ENCODE measurements at places on chromosomes 1 and 21. TPM values are rescaled to one million over a fixed set of nuclear protein-coding genes. Genes with fewer than 3 reads are reported as not detected.

GRCh38 chr1:88060750-88061491 lies 623.2 kb upstream of the PKN2 start:
- H3K36me3 ChIP-seq = no peaks in the 10 kb centered on the region
- H3K4me1 ChIP-seq = no peaks in the 10 kb centered on the region
- DNase-seq = no peak
- no peak overlapping the region for H3K4me3 ChIP-seq
- H3K27me3 ChIP-seq = no peaks in the 10 kb centered on the region

- peak overlapping the region; percentile 81 for H3K27ac ChIP-seq
- H3K36me3 ChIP-seq = no peaks in the 10 kb centered on the region
- H3K27me3 ChIP-seq = no peaks in the 10 kb centered on the region
- no peak overlapping the region for H3K4me3 ChIP-seq
- DNase-seq = no peak
- H3K4me1 ChIP-seq = peaks cover 6% of the 10 kb centered on the region
These were observed 24.8 kb upstream of the MCL1 start for GRCh38 chr1:150604226-150604588.

DNA sequence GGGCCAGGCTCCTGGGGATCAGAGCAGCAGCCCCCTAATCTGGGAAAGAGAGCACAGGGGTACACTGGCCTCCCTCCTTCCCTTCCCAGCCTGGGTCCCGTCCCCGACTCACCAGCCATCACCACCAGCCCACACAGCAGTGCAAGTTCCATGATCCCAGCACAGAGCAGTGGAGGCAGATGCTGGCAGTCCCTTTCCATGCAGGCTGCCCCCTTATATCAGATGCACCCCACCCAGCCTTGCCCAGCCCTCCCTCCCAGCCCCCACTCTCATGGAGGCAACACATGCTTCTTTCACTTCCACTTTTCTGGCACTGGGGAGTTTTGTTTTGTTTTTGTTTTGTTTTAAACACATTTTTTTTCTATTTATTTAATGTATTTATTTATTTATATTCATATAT lies at the start of gene PLA2G2D:
PLA2G2D (minus strand) TSS at position 190 of the 400 bp plus-strand sequence; CDS start at position 152, 38 bp downstream.
- no peak within 1 kb of the TSS for H3K27ac ChIP-seq
- no peaks in the 10 kb centered on the region for H3K4me1 ChIP-seq
- H3K36me3 ChIP-seq = no peaks in the 10 kb centered on the region
- H3K4me3 ChIP-seq = no peak within 1 kb of the TSS

LHX8 gene
- not detected for total RNA-seq

GRCh38 chr1:13757693-13758092 lies 57.7 kb downstream of the PRDM2 start:
- H3K4me1 ChIP-seq = peaks cover 96% of the 10 kb centered on the region
- H3K27ac ChIP-seq = peak overlapping the region; percentile 65
- H3K4me3 ChIP-seq = no peak overlapping the region
- no peaks in the 10 kb centered on the region for H3K27me3 ChIP-seq
- H3K36me3 ChIP-seq = no peaks in the 10 kb centered on the region

- H3K27me3 ChIP-seq = no peaks in the 10 kb centered on the region
- H3K4me3 ChIP-seq = no peak overlapping the region
- no peaks in the 10 kb centered on the region for H3K4me1 ChIP-seq
- H3K27ac ChIP-seq = no peak overlapping the region
- no peaks in the 10 kb centered on the region for H3K36me3 ChIP-seq
- DNase-seq = no peak
These were observed 656.3 kb downstream of the PTPRC start for GRCh38 chr1:199295107-199295506.

- DNase-seq = no peak
- H3K4me1 ChIP-seq = peaks cover 9% of the 10 kb centered on the region
- no peak overlapping the region for H3K4me3 ChIP-seq
- no peaks in the 10 kb centered on the region for H3K27me3 ChIP-seq
These were observed 21.2 kb downstream of the ARID1A start for GRCh38 chr1:26717017-26717491.

All from heart left ventricle (tissue), 16 donors.